ENCODE measurements at places on chromosomes 11 and 22.

- no peak for DNase-seq
Observed at GRCh38 chr11:43447151-43447550, 88.4 kb downstream of the TTC17 start.

- DNase-seq: no peak
Observed at GRCh38 chr11:14585438-14585837, 58.2 kb upstream of the PDE3B start.

DNA sequence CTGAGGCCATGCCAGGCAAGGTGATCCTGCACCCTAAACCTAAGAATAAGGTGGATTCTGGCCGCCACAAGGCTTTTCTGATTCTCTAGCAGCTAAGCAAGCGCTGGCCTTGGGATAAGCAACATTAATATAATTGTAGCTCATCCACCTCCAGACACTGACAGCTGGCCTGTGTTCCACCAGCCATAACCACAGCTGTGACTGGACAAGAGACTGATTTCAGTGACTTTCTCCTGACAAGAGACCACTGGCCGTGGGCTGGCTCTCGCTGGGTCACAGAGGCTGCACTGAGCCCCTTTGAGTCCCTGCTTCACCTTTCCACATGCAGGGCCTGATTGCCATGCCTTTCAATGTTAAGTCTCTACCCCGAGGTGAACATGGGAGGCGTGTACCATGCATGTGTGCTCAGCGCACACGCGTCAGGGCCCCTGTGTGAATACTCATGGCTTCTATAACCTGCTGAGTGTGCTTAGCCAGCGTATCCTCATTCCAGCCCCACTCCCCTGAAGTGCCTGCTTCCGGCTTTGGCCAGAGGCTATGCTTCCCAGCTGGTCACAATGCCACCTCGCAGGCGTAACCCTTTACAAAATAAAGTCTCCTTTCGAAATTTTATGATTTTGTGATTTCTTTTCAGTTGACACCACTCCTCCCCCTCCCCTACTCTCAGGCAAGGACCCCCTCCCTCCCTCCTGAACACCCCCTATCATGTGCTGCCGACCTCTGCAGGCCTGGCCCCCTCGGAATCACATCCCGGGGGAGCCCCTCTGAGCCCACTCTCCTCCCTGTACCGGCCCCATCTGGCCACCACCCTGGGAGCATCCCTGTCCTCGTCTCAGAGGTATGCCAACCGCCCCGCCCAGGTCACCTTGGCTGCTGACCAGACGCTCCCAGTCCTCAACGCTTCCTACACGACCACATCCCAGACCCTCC, 128.1 kb downstream of the CTTN start:
- no peak for DNase-seq

DNA sequence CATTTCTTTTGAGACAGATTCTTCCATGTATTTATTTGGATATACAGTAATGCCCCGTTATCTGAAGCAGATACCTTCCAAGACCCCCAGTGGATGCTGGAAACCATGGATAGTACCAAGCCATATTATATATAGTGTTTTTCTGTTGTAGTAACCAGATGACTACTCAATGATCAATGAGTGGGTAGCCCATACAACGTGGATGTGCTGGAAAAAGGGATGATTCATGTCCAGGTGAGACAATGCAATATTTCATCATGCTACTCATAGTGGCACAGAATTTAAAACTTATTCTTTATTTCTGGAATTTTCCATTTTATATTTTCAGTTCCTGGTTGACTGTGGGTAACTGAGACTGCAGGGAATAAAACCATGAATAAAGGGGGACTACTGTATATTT, 427.5 kb downstream of the METTL15 start:
- no peak for DNase-seq

DNA sequence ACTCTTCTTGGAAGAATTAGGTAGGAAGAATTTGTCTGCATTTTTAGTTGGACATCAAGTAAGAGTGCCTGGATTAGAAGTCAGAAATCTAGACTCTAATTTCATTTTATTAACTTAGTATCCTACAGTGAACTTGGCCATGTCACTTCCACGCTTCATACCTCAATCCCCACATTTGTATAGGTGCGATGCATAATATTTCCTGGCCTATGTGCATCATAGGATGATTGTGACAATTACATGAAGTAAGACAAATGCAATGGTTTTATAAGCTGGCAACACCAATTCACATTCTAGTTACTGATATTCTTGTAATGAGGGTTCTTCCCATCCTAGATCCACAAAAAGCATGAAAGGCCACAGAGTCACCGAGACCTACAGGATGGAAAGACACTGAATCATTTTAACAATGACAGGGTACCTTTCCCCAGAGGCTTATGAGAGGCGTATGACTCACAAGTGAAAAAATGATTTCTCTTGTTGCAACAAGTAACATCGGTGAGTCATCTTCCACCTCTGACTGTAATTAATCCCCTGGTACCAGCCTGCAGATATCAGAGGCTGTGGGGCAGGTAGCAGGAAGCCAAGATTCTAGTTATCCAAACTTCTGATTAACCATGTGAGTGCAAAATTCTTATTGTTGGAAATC, 56.0 kb upstream of the OR5AK2 start:
- DNase-seq: no peak

GRCh38 chr11:14972581-14973495, 687 bp upstream of the CALCA start:
- DNase-seq: no peak

DNA sequence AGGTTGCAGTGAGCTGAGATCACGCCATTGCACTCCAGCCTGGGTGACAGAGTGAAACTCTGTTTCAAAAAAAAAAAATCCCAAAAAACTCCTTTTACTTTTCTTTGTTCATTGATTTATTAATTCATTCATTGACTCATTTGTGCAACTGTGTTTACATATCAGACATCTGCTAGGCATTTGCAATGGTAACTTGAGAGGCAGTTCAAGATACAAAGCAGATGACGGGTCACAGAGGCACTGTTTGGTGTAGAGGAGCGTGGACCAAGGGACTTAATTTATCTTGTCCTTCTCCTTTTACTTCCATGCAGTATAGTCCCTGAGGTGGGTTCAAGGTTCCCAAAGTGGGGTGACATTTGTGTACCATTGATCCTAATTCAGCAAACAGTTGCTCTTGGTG, 71.4 kb downstream of the KIAA1671 start:
- no peak for DNase-seq

- DNase-seq: no peak
Observed at GRCh38 chr11:93567401-93567895, 24.3 kb upstream of the SMCO4 start.

DNA sequence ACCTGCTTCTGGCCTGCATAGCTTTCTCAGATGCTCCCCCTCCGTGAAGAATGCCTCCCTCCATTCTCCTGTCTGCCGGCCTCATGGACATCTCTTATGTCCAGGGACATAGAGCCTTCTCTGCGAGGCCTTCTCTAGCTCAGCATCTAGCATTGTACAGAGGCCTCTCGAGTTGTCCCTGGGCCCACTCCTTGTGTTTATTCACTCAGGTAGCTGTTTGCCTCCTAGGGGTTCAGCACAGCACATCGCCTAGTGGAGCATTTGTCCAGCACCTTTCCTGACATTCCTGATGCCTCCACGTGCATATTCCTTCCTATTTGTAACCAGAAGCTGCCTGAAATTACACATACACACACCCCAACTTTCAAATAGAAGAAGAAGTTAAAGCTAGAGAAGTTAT, 101.3 kb downstream of the TBC1D22A start:
- DNase-seq: no peak

DNA sequence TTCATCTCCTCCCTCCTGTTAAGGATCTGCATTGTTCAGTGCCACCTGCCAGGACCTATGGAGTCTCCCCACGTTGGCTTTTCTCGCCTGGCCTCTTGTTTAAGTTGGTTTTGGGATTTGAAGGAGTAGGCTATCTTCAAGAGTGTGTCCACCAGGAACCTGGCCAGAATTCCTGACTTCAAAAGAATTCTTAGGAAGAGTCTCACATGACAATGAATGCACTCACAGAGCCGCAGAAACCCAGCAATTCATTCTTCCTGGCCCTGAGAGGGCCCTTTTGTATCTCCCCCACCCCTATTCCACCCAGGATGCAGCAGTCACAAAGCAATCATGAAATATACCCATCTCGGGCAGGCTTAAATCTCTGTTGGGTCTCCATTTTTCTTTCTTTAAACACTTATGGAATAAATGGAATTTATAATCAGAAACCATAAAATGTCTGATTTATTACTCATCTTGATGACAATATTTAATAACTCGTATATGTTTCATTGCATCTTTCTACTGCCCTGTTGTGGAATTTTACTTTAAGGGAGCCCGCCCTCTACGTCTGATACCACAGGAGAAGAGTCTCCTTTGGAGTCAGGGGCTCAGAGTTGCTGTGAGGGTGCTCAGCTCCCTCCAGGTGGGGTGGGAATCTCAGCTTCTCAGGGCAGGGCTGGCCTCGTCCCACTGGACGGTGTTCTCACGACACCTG, 507.0 kb downstream of the NTM start:
- DNase-seq: no peak

DNA sequence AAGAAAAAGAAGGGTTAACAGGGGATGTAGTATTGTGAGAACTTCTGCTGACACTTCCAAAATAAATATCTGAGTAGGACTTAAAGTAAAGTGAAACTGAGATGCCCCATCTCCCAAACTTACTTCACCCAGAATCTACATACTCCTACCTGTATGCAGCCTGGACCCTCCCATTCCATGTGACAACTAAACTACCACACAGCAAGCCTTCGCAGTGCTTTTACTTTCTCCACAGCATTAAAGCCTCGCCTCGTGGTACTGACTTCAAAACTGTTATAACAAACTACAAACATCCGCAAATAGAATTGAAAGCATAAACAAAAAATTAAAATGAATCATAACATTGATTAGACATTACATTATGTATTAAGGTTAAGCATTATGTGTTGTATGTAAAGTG, 985 bp downstream of the MPZL2 start:
- no peak for DNase-seq

DNA sequence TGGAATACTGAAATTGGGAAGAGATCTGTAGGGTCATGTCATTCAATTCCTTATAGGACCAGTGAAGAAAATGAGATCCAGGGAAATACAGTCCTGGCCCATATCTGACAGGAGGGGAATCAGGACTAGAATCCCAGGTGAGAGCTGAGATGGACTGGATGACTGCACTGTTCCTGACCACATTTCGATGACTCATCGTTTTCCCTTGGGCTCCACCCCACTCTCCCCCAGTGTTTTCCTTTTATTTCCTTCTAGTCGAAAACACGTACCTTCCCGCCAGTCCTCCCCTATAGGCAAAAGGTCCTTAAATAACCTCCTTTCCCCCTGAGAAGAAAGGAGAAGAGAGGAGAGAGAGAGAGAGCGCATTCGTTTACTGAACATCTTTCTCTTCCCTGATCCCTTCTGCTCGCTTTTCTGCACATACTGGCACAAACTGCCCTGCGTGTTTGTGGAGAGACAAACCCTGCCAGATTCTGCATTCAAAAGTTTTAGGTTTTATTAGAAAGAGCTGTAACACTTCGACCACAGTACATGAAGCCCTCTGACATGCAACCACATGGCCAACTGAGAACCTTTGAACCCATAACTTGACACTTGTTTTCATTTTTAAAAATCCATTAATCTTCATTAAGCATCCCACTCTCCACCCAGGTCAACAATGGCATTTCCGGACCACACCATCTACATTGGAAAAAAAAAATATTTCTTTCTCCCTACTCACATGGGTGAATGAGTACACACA, 565.7 kb downstream of the METTL15 start:
- DNase-seq: no peak

Measured in natural killer cell (primary cell).